T-cell (primary cell): ENCODE measurements at places on chromosomes 11 and 22. TPM values are rescaled to one million over a fixed set of nuclear protein-coding genes. Genes with fewer than 3 reads are reported as not detected.

DNA sequence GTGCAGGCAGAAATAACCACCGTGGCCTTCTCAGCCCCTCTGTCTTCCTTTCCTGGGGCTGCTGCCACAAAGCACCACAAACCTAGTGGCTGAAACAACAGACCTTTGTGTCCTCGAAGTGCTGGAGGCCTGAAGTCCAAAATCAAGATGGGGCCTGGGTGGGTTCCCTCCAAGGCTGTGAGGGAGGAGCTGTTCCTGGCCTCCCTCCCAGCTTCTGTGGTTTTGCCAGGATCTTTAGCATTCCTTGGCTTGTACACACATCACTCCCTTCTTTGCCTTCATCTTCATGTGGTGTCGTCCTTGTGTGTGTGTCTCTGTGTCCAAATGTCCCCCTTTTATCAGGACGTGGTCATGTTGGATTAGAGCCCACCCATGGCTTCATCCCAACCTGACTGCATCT, 29.0 kb upstream of the PARVG start:
- DNase-seq = no peak

Gene RAB36
- 0.47 TPM for total RNA-seq

Gene LIF
- 3.3 TPM for total RNA-seq

- DNase-seq = no peak
These were observed 33.5 kb upstream of the OR10W1 start for GRCh38 chr11:58301576-58301975.
